ENCODE measurements at places on chromosomes 3 and 15.
A peak's percentile ranks its signal among the peaks of the same experiment; 100 is the strongest.

GRCh38 chr3:139286825-139287224 is 57.0 kb upstream of the MRPS22 start:
- DNase-seq, result no peak

GRCh38 chr3:80213086-80213485 is 445.3 kb upstream of the ROBO1 start:
- no peak for DNase-seq

DNA sequence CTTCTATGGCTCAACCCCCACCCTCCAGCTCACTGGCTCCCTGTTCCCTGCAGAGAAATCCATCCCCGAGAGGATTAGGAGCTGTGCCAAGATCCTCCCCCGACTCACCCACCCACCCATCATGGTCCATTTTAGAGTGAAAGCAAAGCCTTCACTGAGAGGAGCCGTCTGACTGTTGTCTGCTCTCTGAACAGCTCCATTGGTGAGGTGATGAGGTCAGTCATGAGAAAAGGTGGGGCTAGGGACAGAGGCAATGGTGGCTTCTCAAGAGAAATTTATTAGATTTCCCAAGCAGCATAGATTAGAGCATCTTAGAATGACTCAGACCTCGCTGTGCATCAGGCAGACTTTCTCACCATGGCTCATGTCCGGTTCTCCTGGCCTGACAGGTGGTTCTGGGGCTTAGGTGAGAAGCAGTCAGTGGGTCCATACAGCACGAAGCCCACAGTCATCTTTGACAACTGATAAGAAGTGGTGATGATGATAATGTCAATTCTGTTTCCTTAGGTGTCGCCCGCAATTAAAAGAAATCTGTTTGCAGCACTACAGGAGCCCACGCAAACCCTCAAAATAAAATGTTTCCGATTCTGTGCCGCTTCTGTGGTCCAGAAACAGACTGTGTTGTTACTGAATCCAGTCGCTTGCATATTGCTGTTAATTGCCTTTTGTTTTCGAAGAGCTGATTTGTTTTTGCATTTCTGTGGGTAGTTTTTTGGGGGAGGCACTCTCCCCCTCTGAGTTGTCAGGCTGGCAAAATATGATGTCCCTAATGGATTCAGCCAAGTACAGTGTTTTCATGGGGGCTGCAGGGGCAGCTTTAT is 24.8 kb upstream of the RHO start:
- DNase-seq, result no peak

DNA sequence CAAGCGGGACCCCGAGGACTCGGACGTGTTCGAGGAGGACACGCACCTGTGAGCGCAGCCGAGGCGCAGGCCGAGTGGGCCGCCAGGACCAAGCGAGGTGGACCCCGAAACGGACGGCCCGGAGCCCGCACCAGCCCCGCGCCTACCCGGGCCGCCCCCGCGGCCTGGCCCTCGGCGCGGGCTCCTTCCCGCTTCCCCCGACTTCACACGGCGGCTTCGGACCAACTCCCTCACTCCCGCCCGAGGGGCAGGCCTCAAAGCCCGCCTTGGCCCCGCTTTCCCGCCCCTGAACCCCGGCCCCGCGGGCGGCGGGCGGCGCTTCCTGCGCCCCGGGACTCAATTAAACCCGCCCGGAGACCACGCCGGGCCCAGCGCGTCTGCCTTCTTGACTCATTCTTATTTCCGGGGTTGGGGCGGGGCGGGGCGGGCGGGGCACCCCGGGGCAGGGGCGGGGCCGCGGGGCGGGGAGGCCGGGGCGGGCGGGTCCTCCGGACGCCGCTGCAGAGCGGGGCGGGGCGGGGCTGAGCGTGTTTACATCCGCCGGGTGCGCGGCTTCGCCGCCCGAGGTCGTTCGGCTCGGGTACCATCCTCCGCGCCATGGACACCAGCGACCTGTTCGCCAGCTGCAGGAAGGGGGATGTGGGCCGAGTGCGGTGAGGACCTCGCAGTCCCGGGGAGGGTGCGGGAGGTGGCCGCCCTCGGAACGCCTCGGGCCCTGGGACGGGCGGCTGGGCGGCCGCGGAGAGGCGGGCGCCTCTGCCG is at the start of gene ABTB1:
Gene ABTB1 (plus strand): TSS at position 524 of the 762 bp plus-strand sequence. CDS start 74 bp downstream, at position 598.
- peak; percentile 69 for DNase-seq

DNA sequence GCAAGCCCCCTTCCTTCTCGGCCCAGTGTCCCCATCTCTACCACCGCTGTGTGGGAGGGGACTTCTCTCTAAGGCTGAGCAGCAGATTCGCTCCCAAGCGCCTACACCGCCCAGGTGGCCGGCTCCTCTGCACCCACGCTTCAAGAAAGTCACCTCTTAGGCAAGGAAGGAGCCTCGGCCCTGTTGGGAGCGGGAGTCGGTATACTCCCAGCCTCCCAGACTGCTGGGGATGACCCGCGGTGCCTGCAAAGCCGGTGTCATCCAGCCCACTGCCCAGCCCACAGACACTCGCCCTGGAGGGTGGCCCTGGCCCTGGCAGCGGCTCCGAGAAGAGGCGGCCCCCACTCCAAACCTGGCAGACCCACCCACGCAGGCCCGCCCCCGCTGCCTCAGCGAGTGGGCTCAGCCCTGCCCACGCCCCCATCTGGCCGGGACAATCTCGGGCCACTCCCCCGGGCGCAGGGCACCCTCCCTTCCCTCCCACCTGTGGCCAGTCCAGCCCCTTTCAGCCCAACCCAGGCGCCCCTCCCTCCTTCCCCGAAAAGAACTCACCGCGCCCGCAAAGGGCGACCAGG is 396 bp downstream of the CHRNB4 start:
- no peak for DNase-seq

DNA sequence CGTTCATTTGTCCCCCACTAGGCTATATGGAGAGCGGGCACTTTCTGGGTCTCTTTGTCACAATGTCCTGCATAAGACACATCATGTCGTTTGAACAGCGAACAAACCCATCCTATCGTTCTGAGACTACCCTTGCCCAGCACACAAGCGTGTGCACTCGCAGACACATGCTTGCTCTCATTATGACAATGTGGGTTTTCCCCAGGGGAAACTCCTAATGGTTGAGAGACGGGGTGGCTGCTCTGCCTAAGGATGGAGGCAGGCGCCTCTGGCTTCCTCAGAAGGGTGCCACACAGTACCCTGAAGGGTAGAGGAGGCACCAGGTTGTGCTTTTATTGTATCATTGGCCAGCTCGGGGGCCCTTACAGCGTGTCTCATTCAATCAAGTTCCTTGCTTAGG is 51.0 kb upstream of the MYZAP start:
- no peak for DNase-seq

- peak; percentile 57 for DNase-seq
These were observed 826 bp downstream of the LRRC58 start for GRCh38 chr3:120348065-120348990.

DNA sequence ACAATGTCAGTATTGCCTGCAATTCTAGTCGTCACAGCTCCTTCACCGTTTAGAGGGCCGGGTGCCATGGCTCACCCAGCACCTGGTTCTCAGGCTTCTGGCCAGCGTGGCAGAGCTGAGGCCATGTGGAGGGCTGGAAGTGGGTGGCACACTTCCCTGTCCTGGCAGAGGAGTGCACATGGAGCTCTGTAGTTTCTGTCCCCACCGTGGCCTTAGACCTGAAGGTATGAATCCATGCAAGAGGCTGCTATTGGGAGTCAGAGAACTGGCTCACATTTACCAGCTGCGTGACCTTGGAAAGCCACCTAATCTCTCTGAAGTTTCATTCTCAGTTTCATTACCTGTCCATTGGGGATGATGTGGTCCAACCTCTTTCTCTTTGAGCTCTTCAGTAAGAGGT is 22.2 kb downstream of the EPHB1 start:
- DNase-seq, result no peak

DNA sequence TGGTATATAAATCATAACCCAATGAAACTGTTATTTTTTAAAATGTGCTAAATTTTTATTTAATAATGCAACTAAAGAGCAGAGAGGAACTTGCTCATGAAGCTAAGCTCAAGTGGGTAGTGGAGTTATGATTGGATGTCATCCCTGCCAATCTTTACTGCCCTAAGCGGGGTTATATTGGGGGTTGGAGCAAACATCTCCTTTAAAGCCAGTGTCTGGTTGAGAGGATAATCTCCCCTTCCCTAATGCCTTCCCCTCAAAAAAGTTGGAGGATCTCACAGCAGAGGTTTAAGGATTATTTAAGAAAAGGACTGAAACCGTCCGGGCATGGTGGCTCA is 32.1 kb upstream of the CLASP2 start:
- no peak for DNase-seq

- DNase-seq, result peak; percentile 40
These were observed 889.8 kb downstream of the ROBO1 start for GRCh38 chr3:78878011-78878410.

- no peak for DNase-seq
These were observed 72.7 kb downstream of the ALDH1A2 start for GRCh38 chr15:57992761-57993355.

DNA sequence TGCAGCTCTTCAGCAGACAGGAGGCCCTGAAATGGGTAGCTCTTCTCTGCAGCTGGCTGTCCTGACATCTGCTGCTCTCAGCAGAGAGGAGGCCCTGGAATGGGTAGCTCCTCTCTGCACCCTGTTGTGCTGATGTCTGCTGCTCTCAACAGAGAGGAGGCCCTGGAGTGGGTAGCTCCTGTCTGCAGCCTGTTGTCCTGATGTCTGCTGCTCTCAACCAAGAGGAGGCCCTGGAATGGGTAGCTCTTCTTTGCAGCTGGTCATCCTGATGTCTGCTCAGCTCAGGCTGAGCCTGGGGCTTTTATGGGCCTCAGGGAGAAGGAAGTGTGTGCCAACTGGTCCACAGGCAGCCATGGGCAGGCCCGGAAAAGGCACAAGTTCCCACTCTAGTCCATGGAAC is 66.6 kb downstream of the PIK3CB start:
- no peak for DNase-seq

- DNase-seq, result no peak
These were observed 41.9 kb downstream of the AMOTL2 start for GRCh38 chr3:134332344-134332743.

GRCh38 chr3:1082108-1082507 is 10.7 kb upstream of the CNTN6 start:
- DNase-seq, result peak; percentile 78

- DNase-seq, result peak; percentile 3
These were observed 29.1 kb upstream of the LYSMD4 start for GRCh38 chr15:99762288-99762687.

- DNase-seq, result no peak
These were observed 19.9 kb upstream of the NFKBIZ start for GRCh38 chr3:101829437-101829830.

DNA sequence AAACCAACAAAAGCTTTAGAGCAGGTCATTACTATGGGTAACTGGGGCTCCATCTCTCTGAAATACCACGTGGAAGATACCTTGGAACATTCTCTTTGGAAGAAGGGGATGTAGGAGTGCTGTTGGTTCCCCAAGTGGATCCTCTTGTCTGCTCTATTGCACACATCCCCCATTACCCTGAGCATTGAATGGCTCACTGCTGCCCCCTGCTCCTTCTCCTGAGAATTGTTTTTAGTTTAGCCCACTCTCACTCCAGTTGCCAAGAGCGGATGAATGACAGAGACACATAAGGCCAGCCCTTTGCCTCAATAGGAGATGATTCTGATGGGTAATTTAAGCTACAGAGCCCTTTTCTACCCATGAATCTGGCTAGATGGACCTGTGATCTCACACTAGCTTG is 135.6 kb upstream of the SUCLG2 start:
- no peak for DNase-seq

DNA sequence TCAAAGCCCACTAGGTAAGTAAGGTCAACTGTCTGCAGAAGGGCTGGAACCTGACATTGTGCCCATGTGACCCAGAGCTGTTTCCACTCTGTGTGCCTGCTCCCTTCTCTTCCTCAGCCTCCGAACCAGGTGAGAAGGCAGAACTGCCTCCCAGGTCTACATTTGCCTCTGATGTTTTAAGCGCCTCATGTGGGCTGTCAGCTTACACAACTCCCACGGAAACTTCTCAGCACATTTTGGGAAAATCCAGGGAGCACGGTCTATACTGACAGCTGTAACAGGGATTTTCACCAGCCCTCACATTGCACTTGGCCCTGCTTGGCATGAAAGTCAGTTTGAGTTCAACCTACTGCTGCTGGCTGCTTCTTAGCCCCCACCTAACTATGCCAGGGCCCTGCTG is 46.9 kb upstream of the SLC24A5 start:
- no peak for DNase-seq

GRCh38 chr15:77773903-77774302 is 141.2 kb upstream of the LINGO1 start:
- no peak for DNase-seq

DNA sequence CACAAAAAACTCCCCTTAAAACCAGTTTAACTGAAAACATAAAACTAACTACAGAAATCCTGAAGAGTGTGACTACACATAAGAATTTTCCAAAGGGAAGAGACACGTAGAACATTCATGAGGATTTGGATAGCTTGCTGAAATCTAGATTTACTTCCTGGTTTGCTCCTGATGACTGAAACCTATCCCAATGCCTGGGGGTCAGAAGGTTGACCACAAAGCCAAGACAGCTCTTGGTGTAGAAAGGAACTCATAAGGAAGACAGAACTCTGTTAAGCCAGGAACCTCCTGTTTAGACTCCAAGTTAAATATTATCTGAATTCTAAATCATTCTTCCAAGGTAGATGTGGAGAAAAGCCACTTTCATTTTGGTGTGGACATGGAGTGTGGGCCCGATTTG is 92.8 kb downstream of the TFG start:
- DNase-seq, result peak; percentile 38

DNA sequence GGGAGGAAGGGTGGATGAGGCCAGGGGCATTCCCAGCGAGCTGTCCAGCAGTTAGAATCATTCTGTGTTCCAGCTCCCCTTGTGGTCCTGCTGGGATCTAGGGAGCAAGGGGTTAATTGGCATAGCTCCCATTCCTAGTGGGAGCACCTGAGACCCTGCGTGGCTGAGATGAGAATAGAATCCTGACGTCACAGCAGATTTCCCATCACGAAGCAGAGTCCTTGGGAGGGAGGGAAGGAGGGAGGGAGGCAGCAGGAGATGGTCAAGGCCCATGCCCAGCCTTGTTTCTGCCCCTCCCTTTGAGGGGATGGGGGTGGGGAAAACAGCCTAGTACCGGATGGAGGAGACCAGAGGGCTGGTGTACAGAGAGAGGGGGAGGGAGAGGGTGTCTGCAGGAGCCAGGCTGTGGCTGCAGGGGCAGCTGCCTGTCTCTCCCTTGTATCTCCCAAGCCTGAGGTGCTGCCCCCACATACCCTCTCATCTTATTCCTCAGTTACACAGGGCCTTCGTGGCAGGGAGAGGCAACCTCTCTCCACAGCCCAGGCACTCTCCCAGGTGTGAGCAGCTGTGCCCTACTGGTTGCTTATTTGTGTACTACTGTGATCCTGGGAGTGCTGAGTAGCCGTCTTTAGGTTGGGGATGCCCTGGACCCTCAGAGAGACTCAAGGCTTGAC is 5.4 kb downstream of the TYRO3 start:
- peak; percentile 27 for DNase-seq

GRCh38 chr3:169591983-169592644 is 71.4 kb downstream of the MECOM start:
- no peak for DNase-seq

DNA sequence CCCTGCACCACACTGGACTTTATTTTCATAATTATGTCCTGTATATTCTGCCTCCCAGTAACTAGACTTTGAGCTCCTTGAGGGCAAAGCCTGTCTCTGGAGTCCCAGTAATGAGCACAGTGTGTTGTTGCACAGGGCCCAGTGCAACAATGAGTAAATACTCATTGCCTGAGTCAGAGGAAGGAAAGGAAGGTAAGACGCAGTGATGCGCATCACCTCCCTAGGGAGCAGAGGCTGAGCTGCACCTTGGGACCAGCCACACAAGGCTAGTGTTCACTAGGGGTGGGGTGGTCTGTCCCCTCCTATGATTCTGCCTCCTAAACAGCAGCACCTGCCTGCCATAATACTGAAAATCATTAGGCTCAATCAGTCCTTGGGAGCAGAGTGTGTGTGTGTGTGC is 86.6 kb upstream of the ADAMTSL3 start:
- DNase-seq, result no peak

Measured in kidney glomerular epithelial cell (primary cell).